Psoas muscle (tissue), 8 donors: ENCODE measurements at places on chromosomes 13 and 19. TPM values are rescaled to one million over a fixed set of nuclear protein-coding genes. Genes with fewer than 3 reads are reported as not detected.

GRCh38 chr13:110284779-110285484 is 22.0 kb downstream of the COL4A1 start:
- no peak for DNase-seq

- DNase-seq: peak; percentile 50
Observed at GRCh38 chr19:46404753-46405468, 8.5 kb downstream of the CCDC8 start.

GRCh38 chr13:40469581-40470310 is 196.7 kb downstream of the FOXO1 start:
- DNase-seq: no peak

The MARK4 gene
- 35.9 TPM for total RNA-seq

GRCh38 chr13:44074611-44075010 is 194.9 kb downstream of the LACC1 start:
- DNase-seq: no peak

The CLDN10 gene
- total RNA-seq: not detected

- no peak for DNase-seq
Observed at GRCh38 chr19:1364070-1364704, 19.5 kb upstream of the NDUFS7 start.

GRCh38 chr13:40571338-40571963 is 95.0 kb downstream of the FOXO1 start:
- no peak for DNase-seq

GRCh38 chr19:43430142-43430710 is 15.5 kb downstream of the TEX101 start:
- DNase-seq: no peak

DNA sequence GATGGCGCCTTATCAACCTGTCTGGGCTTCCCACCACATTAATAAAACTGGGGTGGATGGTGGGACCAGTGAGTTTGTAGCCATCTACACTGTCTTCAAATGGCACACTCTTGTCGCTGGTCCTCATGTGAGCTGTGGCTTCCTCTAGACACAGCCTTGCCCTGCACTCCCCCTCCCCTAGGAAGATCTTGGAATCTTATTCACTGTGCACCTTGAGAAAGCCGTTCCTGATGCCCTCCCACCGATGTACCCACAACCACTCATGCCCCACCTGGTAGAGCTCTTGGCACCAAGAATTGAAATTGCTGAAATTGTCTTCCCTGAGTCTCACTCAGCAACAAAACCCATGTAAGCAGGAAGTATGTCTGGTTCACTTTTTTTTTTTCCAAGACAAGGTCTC is 146.0 kb downstream of the PTPRS start:
- no peak for DNase-seq
